ENCODE measurements at places on chromosomes 6 and 20. TPM values are rescaled to one million over a fixed set of nuclear protein-coding genes. Genes with fewer than 3 reads are reported as not detected.

Gene RPRD1B
- total RNA-seq: 18.8 TPM

Gene ETV7
- total RNA-seq: under 0.01 TPM

Gene WFDC5
- not detected for total RNA-seq

Gene TUBB2B
- total RNA-seq: 1.4 TPM

All from aortic smooth muscle cell (primary cell).